MV-4-11 (cell line): ENCODE measurements at places on chromosomes 7 and 10.

- peak; percentile 1 for DNase-seq
Observed at GRCh38 chr10:117476716-117477115, 65.8 kb upstream of the EMX2 start.

- peak; percentile 2 for DNase-seq
Observed at GRCh38 chr7:29189743-29190201, 4.8 kb upstream of the CHN2 start.

DNA sequence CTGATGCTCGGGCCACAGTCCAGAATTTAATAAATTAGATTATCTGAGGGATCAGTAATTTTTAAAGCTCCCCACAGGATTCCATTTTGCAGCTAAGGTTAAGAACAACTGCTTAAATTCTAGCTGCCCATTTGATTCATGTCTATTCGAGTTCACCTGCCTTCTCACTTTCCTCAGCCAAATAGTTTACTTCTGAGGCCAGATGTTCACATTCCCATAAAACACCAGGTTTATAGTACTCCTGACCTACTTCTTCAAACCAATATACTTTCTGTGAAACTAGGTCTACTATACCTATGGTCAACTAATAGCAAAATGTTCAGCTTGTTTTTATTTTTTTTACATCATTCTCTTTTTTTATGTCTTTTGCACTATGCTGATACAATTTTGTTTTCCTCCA is 86.3 kb downstream of the GPR158 start:
- DNase-seq = no peak

DNA sequence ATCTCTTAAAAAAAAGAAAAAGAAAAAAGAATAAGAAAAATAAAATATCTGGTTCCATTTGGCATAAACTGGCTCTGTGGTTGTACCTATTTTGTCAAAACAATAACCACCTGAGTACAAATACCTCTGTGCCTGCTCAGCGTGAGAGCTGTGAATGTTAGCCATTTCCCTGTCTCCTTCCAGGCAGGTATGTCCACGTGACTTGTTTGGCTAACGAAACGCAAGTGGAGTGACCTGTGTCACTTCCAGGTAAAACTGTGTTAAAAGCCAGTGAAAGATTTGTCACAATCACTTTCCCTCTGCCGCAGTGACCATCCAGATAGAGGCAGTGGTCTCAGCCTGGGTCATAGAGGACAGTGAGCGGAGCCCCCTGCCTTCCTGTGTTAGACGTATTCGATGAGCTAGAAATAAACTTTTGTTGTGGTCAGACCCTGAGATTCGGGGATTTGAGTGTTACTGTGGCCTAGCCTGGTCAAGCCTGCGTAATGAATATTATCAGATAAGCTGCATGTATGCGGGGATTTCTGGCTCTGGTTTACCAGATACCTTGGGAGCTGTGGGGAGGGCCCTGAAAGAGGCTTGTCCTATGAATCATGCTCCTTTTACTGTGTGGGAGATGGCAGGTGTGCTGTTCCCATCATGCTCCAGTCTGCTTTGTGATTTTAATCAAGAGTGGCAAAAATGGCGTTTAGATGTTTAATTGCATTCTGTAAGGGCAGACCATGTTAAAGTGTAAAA is 3.8 kb downstream of the PTER start:
- DNase-seq = no peak

DNA sequence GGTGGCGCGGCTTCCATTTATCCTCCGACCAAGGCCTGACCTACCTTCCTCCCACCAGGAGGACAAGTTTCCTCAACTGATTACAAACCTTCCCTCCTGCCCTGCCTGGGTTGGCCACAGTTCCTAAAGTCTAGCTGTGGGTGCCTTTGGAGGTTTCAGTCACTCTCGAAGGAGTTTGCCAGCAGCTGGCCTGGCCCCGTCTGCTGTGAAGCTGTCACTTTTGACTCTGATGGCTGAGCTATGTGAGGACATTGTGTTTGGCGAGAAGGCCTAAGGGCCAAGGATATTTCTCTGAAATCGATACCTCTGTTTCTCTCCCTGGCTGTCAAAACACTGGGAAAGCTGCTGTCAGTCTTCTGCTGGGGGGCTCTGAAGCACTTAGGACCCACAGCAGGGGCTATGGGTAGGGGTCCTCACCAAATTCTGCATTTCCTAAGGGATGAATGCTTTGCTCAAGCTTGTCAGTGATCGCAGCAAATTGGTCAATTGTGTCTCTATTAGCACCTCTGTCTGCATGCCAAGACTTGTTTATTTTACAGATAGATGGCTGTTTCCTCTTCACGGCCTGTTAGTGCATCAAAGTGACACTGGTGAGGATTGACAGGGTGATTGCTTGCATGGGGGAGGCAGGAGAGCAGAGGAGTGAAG is 31.9 kb upstream of the SAMD8 start:
- no peak for DNase-seq
